ENCODE measurements at places on chromosomes 4 and X.

GRCh38 chr4:39636531-39637184 lies 2.0 kb downstream of the SMIM14 start:
- no peak for DNase-seq

DNA sequence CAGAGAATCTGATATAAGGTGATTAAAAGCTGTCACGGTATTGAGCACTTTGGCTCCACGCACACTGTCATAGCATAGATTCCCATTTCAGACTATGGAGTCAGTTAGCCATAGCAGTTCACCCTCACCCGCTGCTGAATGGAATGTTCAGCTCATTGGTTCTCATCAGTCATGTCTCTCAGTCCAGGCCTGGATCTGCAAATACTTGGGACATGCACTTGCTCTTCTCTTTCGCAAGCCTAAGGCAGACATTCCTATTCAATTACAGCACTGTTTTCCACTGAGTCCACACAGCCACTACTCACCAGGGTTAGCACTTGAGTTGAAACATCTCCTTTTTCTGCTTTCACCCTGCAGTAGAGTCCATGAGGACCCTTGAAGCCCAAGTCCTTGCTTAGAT lies 30.6 kb upstream of the SCML1 start:
- no peak for DNase-seq

DNA sequence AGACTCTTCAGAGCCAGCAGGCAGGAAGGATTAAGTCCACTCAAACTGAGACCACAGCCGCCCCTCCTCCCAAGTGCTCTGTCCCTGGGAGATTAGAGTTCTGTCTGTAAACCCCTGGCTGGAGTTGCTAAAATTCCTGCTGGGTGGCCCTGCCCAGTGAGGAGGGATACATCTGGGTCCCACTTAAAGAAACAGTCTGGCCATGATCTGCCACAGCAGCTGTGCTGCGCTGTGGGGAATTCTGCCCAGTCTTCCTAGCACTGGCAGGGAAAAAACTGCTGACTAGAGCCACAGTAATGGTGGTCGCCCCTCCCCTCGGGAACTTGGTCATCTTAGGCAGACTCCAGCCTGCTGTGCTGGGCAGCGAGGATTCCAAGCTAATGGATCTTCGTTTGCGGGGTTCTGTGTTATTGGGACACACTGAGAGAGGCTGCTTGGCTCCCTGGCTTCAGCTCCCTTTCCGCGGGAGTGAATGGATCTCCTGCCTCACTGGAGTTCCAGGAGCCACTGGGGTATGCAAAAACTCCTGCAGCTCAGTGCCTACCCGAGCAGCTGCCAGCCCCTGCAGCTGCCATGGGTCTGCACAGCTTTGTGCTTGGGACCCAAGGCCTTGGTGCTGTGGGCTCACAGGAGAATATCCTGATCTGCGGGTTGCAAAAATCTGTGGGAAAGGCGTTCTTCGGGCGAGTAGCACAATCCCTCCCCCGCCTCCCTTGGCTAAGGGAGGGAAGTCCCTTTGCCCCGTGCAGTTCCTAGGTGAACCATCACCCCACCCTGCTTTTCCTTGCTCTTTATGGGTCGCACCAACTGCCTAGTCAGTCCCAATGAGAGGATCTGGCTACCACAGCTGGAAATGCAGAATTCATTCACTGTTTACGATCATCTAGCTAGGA lies 15.7 kb downstream of the ZXDB start:
- DNase-seq = no peak

DNA sequence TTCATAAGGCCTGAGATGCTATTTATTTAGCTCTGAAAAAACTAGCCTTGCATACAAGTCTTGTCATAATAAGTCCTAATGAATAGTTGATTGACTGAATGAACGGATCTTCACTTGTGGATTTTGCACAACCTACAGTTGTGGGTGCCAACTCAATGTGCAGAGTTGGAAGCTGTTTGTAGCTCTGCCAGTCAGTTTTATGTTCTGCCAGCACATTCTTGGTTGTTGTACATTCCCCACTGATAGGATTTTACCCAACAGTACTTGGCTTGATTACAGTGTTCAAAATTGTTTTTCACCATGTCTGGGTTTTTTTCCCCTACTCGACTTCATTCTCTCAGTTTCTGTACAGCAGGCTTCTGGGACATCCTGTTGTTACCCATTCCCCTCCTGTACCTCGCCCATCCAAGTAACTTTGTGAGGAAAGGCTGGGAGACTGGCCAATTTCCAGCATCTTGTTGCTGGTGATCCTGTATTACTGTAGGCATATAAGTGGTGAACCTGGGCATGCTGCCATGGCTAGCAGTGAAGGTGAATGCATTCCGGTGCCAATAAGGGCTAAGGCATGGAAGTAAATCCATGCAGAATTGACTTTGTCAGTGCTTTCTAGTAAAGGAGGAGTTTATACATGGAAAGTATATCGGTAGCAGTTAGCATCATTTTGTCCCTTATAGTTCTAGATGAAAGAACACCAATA lies 22.8 kb downstream of the IL1RAPL1 start:
- no peak for DNase-seq

- DNase-seq = no peak
Measured at GRCh38 chr4:14644580-14645282, 357.6 kb upstream of the CPEB2 start.

DNA sequence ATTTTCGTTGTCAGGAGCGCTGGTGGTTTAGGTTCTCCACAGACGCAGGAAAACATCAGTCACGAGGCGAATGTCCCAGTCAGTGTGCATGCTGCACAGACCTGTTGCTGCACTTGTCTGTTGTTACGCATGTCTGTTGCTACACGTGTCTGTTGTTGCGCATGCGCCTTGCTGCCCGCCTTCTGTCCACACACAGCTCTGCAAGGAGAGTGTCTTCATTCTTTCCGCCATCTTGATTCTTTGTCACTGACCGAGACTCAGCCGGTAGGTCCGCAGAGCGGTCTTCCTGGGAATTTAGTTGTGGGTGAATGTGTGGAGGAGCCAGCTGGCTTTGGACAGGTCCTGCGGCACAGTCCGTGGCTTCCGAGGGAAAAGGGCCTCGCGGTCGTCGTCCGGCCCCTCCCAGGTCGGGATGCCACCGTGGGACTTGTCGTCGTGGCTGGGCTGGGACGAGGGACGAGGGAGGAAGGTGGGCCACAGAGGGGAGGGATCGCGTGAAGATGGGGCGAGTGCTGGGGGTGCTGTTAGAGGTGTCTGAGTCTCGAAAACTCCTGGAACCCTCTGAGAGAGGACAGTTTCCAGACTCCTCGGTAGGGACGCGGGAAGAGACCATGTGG lies at the start of gene PAGE2B:
TSS of gene PAGE2B (plus strand) at position 180 of the 617 bp plus-strand sequence. CDS start 1,012 bp downstream, outside the sequence.
- no peak for DNase-seq

- no peak for DNase-seq
Measured at GRCh38 chr4:128601991-128602695, 207.4 kb upstream of the JADE1 start.

GRCh38 chr4:186605261-186605865 lies 50.0 kb upstream of the MTNR1A start:
- DNase-seq = no peak

DNA sequence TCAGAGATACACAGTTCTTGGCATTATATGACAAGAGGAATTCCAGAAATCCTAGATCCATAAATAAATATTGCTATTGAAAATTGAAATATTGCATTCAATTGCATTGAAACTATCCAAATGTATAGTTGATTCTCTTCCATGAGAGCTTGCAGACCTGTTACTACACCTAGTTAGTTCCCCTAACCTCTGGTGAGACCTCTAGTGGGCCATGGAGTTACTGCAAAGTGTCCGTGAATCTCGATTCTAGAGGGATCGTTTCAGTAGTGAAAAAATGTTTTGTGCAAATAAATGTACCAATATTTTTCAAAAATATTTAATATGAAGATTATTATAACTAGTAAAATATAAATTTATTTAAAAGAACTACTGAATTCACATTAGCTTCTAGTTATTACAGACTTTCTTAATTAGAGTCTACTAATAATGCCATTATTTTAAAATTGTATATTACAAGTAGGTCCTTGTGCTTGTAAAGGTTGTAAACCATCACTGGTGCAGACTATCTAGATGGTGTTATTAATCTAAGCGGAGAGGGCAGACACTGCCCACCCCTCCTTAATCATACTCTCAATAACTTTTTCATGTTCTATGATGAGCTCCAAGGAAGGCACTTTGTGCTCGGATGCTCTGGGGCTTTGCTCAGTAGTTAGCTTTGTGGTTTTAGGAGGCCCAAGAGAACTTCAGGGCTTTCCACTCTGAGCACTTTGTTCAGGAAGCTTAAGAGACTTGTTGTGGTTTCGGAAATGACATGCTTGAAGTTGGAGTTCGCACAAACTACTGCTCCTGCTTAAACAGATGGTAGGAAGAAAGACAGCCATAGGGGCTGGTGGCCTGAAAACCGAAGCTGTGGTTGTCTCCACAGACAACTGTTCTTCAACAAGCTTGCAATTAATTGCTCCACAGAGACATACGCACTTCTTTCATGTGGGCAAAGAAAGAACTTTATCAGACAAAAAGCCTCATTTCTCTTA lies 42.8 kb downstream of the IL21 start:
- DNase-seq = peak; percentile 20

DNA sequence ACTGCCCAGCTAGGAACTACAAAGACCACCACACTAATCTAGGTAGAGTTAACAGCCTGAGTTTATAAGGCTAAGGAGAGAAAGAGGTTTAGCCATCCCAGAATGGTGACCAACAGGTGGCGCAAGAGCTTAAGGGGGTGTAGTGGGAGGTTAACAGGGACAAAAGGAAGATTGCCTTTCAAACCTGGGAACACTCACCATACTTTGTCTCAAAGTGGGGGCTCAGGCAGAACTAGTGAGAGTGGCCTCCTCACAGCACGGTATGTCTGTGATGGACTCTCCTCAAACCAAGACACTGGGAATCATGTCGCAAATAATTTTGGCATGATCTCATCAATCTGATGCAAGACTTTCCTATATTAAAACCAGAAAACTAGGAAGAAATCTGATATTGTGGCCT lies 23.4 kb downstream of the CCNI start:
- peak; percentile 39 for DNase-seq

GRCh38 chr4:129583868-129584267 lies 487.9 kb downstream of the C4orf33 start:
- no peak for DNase-seq

GRCh38 chr4:55382488-55383003 lies 13.2 kb upstream of the TMEM165 start:
- no peak for DNase-seq

DNA sequence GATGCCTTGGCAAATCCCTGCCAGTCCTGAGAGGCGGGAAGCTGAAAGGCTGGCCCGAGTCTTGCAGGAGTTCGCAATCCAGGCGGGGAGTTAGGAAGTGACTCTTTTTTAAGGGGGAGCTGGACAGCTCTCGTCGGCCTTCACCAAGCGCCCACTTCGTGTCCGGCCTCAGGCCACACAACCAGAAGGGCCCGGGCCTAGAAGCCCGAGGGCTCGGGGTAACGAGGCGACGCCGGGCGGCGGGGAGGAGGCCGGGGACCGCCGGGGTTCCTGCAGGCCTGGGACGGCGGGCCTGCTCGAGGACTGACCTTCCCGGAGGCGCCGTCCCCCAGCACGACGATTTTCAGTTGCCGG lies 395 bp downstream of the RAB28 start:
- DNase-seq = no peak

DNA sequence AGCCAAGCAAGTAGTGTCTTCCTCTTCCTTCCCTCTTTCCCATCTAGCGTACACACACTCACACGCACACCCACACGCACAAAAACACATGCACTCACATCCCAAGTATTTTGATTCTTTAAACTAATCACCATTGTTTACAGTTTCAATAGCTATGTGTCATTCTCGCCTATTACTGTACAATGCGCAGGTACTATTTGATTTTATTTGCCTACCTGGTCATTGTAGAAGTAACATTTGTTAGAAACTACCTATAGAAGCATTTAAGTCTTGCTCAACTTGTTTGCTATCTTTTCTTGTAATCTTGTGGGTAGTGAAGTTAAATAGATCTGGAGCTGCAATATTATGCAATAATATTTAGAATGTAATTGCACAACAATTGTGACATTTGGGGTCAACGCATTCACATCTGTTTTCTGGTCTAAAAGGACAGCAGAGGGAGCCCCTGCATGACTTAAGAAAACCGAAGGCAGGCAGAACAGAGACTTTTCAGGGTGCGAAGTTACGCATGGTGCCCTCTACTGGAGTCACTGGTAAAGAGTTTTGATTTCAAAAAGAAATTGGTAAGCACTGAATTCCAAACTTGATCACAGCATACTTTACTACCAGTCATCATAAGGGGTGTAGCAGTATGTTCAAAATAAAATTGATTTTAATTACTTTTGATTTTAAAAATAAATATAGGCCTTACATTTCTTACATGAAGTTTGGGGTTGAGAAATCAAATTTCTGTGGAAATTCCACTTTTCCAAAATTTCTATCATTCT lies 503.3 kb upstream of the FAM241A start:
- DNase-seq = no peak

- no peak for DNase-seq
Measured at GRCh38 chr4:107468812-107469211, 251.2 kb downstream of the PAPSS1 start.

GRCh38 chrX:40094041-40094899 lies 3.5 kb downstream of the BCOR start:
- no peak for DNase-seq

DNA sequence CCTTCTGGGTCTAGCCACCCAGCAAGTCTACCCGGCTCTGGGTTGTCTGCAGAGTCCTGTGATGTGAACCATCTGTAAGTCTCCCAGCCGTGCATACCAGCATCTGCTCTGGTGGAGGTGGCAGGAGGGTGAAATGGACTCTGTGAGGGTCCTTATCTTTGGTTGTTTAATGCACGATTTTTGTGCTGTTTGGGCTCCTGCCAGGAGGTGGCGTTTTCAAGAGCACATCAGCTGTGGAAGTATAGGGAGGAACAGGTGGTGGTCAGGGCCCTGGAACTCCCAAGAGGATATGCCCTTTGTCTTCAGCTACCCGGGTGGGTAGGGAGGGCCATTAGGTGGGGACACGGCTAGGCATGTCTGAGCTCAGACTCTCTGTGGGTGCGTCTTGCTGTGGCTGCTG lies 66.5 kb upstream of the ZFP42 start:
- no peak for DNase-seq

- DNase-seq = no peak
Measured at GRCh38 chr4:19473569-19473968, 778.1 kb upstream of the SLIT2 start.

- DNase-seq = no peak
Measured at GRCh38 chr4:140213116-140213515, 59.1 kb upstream of the MAML3 start.

DNA sequence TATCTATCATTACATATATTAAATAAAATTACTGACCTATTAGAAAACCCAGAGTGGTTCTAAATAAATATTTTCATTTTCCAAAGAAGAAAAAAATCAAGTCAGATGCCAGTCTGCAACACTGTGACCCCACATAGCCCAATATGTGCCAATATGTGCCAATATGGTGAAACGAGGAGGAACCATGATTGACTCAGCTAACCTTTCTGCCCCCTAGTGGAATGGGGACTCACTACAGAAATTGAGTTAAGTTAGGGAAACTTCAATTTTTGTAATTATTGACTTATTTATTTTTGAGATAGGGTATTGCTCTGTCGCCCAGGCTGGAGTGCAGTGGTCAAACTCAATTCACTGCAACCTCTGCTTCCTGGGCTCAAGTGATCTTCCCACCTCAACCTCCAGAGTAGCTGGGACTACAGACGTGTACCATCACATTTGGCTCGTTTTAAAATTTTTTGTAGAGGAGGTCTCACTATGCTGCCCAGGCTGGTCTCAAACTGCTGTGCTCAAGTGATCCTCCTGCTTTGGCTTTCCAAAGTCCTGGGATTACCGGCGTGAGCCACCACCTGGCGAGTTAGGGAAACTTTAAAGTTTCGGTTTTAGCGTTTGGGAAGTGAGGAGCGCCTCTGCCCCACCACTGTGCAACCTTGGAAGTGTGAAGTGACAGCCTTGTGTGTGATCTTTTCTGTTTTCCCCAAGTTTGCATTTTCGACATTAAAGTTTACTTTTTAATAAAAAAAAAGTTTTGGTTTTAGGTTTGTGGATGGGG lies 116.8 kb upstream of the SHISA3 start:
- no peak for DNase-seq

- DNase-seq = no peak
Measured at GRCh38 chr4:161949946-161950725, 213.7 kb downstream of the FSTL5 start.
